ENCODE measurements at places on chromosomes 1 and 21. TPM values are rescaled to one million over a fixed set of nuclear protein-coding genes. Genes with fewer than 3 reads are reported as not detected.

The CFAP141 gene
- not detected for total RNA-seq

The CHAF1B gene
- total RNA-seq, result 2.1 TPM

The CNN3 gene
- 38.4 TPM for total RNA-seq

The FMN2 gene
- 0.21 TPM for total RNA-seq

The NUDT4B gene
- total RNA-seq, result 4.6 TPM

The PCBP3 gene
- total RNA-seq, result 0.43 TPM

The LCE1D gene
- not detected for total RNA-seq
